ENCODE measurements at places on chromosomes 11 and 22.
A peak's percentile ranks its signal among the peaks of the same experiment; 100 is the strongest.

- peak; percentile 95 for DNase-seq
Measured at GRCh38 chr11:64864473-64865285, 13.7 kb downstream of the EHD1 start.

DNA sequence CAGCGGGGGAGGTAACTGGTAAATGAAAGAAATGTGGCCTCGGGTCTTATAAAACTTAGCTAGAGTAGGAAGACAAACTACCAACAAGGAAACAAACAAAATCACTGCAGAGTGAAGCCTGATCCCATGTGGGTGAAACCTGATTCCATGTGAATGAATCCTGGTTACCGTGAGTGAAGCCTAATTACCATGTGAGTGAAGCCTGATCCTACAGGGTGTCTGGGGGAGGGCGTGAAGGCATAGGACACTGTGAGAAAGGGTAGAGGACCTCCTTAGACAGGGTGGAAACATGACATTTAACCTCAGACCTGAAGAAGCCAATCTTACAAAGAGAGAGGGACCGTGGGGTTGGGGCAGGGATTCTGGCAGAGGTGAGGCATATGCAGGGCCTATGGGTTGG, 106.2 kb upstream of the USP47 start:
- no peak for DNase-seq

DNA sequence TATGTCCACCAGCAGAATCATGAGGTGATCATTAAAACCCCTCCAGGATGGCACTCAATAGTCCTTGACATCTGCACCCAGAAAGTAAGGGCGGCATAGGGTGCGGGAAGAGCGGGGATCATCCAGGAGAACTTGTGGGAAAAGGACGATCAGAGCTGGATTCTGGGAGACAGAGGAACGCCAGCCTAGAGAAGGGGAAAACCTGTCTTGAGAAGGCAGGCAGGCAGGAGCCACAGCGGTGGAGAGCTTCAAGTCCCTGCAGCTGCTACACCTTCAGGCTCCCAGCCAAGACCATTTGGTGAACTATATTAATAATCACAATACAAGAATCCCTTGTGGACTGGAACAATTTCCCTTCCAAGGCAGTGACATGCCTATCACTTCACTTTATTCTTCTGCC, 134.3 kb downstream of the BUD13 start:
- no peak for DNase-seq

DNA sequence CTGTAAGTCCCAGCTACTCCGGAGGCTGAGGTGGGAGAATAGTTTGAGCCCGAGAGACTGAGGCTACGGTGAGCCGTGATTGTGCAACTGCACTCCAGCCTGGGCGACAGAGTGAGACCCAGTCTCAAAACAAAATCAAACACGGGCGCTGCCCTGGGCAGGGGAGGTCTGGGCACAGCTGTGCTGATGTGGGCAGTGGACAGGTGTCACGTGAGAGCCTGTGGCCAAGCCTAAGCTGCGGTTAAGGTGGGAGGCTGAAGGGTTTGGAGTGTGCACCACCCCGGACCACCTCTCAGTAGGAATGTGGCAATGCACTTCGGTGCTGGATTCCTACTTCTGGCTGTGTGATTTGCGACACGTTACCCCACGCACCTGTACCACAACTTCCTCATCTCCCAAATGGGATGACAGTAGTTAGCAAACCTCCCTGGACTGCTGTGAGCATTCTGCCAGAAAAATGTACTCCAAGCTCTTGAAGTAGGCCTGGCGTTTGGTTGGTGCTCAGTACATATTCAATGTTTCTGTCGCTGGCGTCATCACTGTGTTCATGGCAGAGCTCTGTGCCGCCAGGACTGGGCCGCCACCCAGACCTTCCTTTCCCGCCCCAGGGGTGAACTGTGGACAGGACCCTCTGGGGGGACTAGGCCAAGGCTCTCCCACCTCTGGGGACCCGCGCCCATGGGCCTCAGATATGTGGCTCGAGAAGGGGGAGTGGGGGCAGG, 807 bp upstream of the ZNF74 start:
- no peak for DNase-seq

Measured in brain pericyte (primary cell).